ENCODE measurements at places on chromosomes 3 and 15. TPM values are rescaled to one million over a fixed set of nuclear protein-coding genes. Genes with fewer than 3 reads are reported as not detected.

GNAT1 gene
- not detected for total RNA-seq

ATP2C1 gene
- 47.3 TPM for total RNA-seq

DNAJA4 gene
- 2.5 TPM for total RNA-seq

CHRM5 gene
- total RNA-seq: under 0.01 TPM

KCNMB2 gene
- not detected for total RNA-seq

AP3B2 gene
- total RNA-seq: 0.47 TPM

RPL15 gene
- 5,262 TPM for total RNA-seq

GRM7 gene
- total RNA-seq: not detected

ANKRD63 gene
- not detected for total RNA-seq

ZCWPW2 gene
- 0.51 TPM for total RNA-seq

WDR93 gene
- total RNA-seq: not detected

SLC2A2 gene
- not detected for total RNA-seq

SERINC4 gene
- not detected for total RNA-seq

CALML4 gene
- 0.77 TPM for total RNA-seq

KLHL40 gene
- total RNA-seq: 0.17 TPM

TGM5 gene
- total RNA-seq: not detected

STARD9 gene
- 3.2 TPM for total RNA-seq

GRM2 gene
- under 0.01 TPM for total RNA-seq

NCKIPSD gene
- 20.1 TPM for total RNA-seq

TEX9 gene
- total RNA-seq: 2.5 TPM

CCDC54 gene
- not detected for total RNA-seq

SAXO2 gene
- total RNA-seq: 0.51 TPM

MINAR1 gene
- 0.70 TPM for total RNA-seq

DGKG gene
- not detected for total RNA-seq

TRIM42 gene
- total RNA-seq: not detected

SIN3A gene
- total RNA-seq: 16.9 TPM

NEDD4 gene
- 18.9 TPM for total RNA-seq

SCG5 gene
- total RNA-seq: 9.9 TPM

ADAMTS17 gene
- total RNA-seq: 1.5 TPM

PLA2G4D gene
- not detected for total RNA-seq

ATP8B4 gene
- 0.43 TPM for total RNA-seq

GOLGA8R gene
- 1.2 TPM for total RNA-seq

FBXL22 gene
- 0.12 TPM for total RNA-seq

PGBD4 gene
- total RNA-seq: 0.77 TPM

UBE2E1 gene
- total RNA-seq: 80.2 TPM

NAALADL2 gene
- total RNA-seq: 2.6 TPM

SLC28A1 gene
- total RNA-seq: not detected

RPL14 gene
- total RNA-seq: 534 TPM

SCN11A gene
- total RNA-seq: 0.12 TPM

NUP210 gene
- not detected for total RNA-seq

CAPN3 gene
- 5.6 TPM for total RNA-seq

TMC3 gene
- total RNA-seq: under 0.01 TPM

TLR9 gene
- total RNA-seq: under 0.01 TPM

NCEH1 gene
- total RNA-seq: 2.1 TPM

BDH1 gene
- total RNA-seq: 3.0 TPM

CADPS gene
- under 0.01 TPM for total RNA-seq

LEKR1 gene
- total RNA-seq: 0.12 TPM

LIPH gene
- 1.5 TPM for total RNA-seq

Data from pericardium fibroblast (primary cell).